ENCODE measurements at places on chromosomes 16 and 17.

- DNase-seq, result no peak
These were observed 79.1 kb downstream of the GRIN2A start for GRCh38 chr16:10103118-10103517.

DNA sequence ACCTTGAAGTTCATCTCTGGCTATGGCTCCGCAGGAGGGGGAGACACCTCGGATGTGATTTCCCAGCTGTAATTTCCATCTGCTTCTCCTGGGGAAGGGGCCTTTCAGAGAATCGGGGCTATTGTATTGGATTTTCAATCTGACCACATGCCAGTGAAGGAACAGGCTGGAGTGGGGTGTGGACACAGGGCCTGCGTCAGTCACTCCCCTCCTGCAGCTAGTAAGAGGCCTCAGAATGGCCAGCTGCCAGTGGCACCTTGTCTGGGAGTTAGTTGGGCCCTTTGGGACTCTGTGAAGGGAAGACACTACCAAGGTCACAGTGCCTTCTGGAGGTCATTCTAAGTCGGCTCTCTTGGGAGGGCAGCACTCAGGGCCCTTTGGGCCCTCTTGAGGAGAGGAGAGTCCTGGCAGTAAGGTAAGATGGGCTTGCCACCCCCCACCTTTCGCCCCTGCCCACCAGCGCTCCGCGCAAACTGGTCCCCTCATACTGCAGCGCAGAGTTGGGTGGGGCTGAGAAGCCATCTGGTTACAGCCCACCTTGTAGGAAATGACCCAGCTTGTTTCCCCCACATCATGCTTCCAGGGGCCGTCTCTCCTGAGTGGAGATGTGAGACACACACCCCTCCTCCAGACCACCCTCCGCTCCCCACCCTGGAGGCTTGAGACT is 5.4 kb downstream of the NXPH3 start:
- DNase-seq, result no peak

GRCh38 chr16:79269211-79269863 is 331.2 kb downstream of the MAF start:
- no peak for DNase-seq

DNA sequence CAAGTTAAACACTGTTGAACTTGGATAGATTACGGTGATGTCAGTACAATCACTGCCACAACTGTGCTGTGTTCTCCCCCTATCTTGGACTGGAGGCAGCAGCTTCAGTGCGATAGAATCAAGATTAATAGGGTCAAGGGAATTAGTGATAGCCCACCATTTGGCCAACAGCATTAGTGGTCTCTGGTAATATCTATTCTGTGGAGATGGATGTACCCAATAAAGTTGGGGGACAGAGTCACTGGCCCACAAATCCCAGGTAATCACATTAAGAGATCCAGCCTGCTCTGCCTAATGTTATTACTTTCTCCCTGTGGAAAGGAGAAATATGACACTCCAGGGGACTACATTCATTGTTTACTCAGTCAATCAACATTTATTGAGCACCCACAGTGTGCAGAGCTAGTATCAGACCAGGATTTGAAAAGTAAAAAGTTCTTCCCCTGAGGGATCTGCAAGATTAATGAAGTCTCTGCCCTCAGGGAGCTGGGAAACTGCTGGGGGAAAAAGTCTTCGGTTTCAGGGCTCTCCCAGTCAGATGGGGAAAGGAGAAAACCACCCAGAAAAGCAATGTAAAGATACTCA is 23.6 kb upstream of the ATP5MC1 start:
- no peak for DNase-seq

- DNase-seq, result no peak
These were observed 23.5 kb upstream of the TOB1 start for GRCh38 chr17:50889528-50890118.

- no peak for DNase-seq
These were observed 210.4 kb downstream of the CA10 start for GRCh38 chr17:51948128-51948527.

DNA sequence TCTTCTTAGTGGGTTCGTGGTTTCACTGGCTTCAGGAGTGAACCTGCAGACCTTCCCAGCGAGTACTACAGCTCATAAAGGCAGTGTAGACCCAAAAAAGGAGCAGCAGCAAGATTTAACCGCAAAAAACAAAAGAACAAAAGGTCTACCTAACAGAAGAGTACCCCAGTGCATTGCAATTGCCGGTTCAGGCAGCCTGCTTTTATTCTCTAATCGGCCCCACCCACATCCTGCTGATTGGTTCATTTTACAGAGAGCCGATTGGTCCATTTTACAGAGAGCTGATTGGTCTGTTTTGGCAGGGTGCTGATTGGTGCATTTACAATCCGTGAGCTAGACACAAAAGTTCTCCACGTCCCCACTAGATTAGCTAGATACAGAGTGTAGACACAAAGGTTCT is 2.0 kb upstream of the ARRB2 start:
- DNase-seq, result no peak

- no peak for DNase-seq
These were observed 10.2 kb downstream of the MARCHF10 start for GRCh38 chr17:62797959-62798358.

GRCh38 chr16:3637371-3637923 is 17.0 kb upstream of the DNASE1 start:
- DNase-seq, result no peak

DNA sequence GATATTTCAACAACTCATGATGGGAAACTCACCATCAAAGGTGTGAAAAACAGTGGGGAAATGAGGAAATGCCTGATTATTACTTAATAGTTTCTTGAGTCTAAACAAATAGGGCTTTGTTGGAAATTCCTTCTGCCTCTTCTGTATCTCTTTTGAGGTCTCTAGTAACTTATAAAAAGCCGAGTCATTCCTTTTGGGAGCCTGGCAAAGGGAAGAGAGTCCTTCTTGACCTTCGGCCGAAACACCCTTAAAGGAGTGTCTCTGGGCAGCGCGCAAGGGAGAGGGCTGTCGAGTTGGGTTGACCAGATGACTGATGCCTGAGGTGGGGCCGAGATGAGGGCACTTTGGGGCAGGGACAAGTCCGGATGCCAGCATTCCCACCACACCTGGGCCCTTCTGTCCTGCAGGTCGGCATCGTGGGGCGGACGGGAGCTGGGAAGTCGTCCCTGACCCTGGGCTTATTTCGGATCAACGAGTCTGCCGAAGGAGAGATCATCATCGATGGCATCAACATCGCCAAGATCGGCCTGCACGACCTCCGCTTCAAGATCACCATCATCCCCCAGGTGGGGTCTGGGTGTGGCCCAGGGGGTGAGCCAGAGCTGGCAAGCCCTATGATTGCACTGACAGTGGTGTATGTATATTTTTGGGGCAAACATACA is 89.2 kb downstream of the ABCC6 start:
- DNase-seq, result no peak

DNA sequence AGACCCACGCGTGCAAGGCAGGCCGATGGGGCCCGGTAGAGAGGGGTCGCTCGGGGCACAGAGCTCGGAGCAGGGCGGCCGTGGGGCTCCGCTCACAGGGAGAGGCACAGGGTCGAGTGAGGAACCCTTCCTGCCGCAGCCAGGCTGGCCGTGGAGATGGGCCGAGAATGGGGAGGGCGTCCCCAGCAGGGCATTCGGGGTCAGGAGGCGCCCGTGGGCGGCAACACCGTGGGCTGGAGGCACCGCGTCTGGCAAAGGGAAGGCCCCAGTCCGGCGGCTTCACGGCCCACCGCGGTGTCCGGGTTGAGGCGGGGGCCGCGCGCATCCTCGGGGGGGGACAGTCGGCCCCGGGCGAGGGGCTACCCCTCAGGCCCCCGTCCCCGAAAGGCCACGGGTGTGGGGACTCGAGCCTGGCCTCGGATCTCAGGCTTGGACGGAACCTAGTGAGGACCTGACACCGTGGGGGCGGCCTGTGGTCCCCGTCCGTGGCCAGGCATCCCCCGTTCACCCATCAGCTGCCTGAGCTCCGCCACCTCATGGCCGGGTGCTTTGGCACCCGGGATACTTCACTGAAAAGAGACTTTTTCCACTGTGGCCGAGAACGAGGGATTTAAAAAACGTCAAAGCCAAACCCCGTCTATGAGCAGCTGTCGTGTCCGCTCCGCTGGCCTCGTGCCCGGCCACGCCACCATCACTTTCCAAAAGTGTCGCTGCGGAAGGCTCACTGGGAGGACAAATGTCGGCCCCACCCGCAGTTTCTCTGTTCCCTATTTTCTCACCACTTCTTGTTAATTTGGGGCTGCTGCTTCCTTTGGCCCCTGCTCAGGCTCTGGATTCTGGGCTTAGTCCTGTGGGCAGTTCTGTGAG is 73.6 kb downstream of the METRNL start:
- no peak for DNase-seq

GRCh38 chr17:67999291-67999911 is 3.1 kb upstream of the C17orf58 start:
- no peak for DNase-seq

DNA sequence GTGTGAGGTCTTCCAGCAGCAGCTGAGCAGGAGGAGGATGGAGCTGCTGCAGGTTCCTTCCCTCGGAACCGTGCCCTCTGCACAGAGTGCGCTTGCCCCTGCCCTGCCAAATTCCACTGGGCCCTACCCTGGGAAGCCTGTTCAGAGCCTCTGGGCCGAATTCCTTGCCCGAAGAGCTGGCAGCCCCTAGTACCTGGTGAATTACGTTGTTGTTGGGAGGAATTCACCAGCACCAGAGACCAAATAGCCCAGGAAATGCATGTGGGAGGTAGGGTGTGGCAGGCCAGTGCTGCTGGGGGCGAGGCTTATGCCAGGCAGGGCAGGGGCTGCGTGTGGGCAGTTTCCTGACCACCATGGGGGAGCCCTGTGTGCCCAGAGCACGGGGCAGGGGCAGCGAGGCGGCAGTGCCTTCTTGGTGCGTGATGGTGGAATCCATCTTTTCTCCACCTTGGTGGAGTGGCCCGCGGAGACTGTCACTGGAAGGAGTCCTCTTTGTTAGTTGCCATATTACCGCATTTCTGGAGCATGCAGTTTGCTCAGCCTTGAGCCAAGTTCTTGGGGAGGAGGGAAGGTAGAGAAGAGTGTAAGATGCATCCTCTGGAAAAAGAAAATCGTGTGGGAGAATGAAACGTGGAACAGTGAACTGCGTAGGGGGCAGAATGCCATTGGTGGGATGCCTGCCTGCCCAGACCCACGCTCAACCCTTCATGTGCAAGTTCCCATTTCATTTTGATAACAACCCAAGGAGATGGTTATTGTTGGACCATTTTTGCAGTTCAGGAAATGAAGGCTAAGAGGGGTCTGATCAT is 2.3 kb downstream of the MRC2 start:
- DNase-seq, result no peak

GRCh38 chr17:57342963-57343589 is 86.8 kb downstream of the MSI2 start:
- DNase-seq, result no peak

- DNase-seq, result peak; percentile 69
These were observed 49.4 kb upstream of the SREBF1 start for GRCh38 chr17:17886226-17886625.

DNA sequence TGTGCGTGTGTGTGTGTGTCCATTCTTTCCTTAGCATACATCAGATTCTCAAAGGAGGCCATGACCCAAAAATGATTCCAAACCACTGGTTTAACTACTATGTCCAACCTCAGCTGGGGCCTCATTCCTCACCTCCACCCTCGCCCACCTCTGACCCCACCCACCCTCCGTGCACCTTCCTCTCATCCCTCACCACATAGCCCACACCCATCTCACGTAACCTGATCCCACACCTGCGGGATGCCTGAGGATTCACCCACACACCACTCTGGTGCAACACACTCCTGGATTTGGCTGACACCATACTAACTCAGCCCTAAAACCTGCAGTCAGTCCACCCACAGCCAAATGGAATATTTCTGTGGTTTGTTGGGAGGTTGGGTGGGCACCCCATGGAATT is 3.3 kb upstream of the CSNK2A2 start:
- no peak for DNase-seq

DNA sequence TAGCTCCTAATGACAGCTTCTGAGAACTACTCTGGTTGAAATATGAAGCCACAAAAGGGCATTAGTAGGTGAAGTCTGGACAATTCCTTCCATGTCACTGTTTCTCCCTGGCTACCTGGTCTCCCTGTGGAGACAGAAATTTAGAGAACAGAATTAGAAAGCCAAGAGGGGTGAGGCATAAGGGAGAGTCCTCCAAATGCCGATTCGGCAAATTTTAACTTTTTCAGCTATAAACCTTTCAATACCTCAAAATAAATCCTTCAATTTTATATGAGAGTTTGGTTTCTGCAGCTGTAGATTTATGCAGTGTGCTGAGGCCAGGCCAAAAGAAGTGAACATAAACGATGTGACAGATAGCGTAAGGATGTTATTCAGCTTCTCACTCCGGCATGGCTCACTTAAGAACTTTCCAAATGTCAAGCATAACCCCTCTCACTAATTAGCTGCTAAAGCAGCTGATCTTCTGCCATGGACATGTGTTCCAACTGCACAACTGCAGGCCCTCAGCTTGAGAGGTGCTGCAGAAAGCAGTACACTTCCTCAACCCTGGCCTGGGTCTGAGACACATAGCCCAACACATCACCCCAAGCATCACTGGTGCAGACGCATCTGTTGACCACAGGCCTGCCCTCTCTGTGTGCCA is 247.9 kb upstream of the SOX9 start:
- no peak for DNase-seq

GRCh38 chr17:51580869-51581268 is 320.5 kb downstream of the UTP18 start:
- DNase-seq, result no peak

GRCh38 chr16:56022818-56023217 is 147.6 kb upstream of the CES5A start:
- DNase-seq, result no peak

GRCh38 chr17:75763613-75764416 is 1.2 kb downstream of the GALK1 start:
- DNase-seq, result no peak

GRCh38 chr16:27781195-27781524 is 231.2 kb downstream of the KATNIP start:
- DNase-seq, result no peak

DNA sequence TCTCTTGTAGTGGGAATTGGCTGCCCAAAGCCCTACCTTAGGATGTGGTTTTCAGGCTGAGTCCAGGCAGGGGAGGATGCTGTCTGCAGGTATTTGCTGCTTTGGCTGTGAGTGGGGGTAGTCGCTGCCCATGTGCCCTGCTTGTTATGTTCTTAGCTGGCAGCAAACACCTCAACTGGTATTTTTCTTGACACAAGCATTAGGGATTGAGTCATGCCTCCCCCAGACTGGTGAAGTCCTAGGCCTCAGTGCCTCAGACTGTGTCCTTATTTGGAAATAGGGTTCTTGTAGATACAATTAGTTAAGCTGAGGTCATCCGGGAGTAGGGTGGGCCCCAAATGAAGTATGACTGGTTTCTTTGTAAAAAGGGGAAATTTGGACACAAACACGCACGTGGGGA is 808.3 kb upstream of the EEF2KMT start:
- no peak for DNase-seq
